ENCODE measurements at places on chromosomes 5 and 9.

GRCh38 chr5:82793808-82794419 is 283.3 kb downstream of the TMEM167A start:
- DNase-seq: no peak

- DNase-seq: no peak
Measured at GRCh38 chr5:140165101-140165922, 9.7 kb upstream of the CYSTM1 start.

GRCh38 chr5:157476702-157477408 is 16.8 kb downstream of the NIPAL4 start:
- no peak for DNase-seq

DNA sequence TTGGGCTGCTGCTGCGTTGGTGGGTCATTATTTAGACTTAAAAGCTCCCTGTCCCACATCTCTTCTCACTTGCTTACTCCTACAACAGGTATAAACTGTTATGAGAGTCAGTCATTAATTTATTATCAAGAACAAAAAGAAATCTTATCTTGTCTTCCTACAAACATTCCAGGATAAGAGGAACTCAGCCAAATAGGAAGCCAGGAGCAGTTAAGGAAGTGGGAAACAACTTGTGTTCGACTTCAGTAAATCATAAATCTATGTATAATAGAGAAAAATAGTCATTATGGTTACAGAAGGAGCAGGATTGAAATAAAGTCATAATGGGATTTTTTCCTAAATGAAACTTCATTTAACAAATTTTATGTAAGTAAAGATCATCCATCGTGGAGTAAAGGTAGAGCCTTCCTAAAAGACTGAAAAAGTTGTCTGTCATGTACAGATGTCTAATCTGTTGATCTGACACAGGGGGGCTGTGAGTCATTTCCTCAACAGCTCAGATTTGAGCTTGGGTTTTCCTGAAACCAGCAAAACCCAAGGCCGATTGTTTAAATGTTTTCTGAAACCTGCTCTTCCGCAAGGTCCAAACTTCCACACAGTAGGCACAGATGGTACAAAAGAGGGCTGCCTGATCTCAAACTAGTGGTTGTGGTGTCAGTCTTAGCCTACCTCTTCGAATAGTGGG is 25.3 kb upstream of the LRRTM2 start:
- no peak for DNase-seq

GRCh38 chr5:168992687-168993086 is 308.3 kb downstream of the SLIT3 start:
- no peak for DNase-seq

- no peak for DNase-seq
Measured at GRCh38 chr9:125472926-125473701, 211.5 kb downstream of the GAPVD1 start.

Data from stimulated activated CD4-positive, alpha-beta T cell treated with anti-CD3 and anti-CD28 coated beads, Interleukin-4, amount 100 ng/mL, for 4 hours (primary cell).